ENCODE measurements at places on chromosomes 1 and 21.

GRCh38 chr1:44808063-44808937 is at the start of gene BTBD19:
Gene BTBD19, plus strand, starts transcription at chr1:44808523. Its CDS starts 298 bp downstream, at chr1:44808821.
- DNase-seq, result peak; percentile 65

GRCh38 chr1:160733898-160734297 is 5.1 kb upstream of the SLAMF7 start:
- no peak for DNase-seq

- no peak for DNase-seq
These were observed 152.3 kb downstream of the FCRL5 start for GRCh38 chr1:157399984-157400382.

DNA sequence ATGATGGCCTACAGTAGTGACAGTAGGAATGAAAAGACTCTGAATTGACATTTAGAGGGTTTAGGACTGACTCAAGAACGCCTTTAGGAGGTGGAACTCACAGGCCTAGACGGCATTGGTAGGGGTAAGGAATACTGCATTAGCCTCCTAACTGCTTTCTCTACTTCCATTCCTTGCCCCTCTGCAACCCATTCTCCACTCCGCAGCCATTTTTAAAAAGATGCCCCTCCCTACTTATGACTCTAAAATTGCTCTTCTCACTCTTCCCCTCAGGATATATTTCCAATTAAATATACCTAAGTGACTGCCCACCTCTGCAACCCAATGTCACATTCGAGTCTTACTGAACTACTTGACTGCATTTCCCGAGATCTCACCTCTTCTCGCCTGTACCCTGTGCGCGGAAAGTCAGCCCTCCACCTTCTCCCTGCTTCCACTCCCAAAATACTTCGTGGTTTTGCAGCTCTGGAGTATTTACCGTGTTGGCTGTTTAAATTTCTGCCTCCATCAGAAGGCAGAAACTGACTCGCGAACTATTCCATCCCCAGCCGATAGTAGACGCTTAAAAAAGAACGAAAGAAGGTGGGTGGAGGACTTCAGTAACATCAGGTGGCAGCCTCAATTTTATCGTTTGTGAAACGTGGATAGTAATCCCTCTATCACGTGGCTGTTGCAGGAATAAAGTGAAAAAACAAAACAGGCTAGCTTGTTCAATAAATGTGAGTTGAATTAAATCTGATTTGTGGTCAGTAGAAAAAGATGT is 1.1 kb upstream of the YBX1 start:
- DNase-seq, result no peak

GRCh38 chr1:228955691-228956090 is 220.4 kb downstream of the RHOU start:
- no peak for DNase-seq

DNA sequence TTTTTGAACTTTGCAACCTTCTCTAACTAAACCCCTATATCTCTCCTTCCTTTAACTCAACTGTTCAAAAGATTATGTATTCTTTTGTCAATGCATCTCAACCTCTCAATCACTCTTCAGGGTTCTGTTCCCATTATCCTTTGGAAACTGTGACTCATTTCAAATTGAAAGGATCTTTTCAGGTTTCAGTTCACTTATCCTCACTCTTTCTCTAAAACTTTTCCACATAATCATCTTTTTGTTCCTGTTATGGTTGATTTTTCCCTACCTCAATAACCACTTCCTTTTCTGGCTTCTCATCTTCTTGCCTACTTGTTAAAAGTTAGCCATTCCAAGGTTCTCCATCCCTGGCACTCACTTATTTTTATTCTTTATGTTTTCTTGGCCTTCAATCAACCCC is 56.2 kb upstream of the NUF2 start:
- no peak for DNase-seq

GRCh38 chr1:185776522-185776921 is 42.3 kb downstream of the HMCN1 start:
- no peak for DNase-seq

DNA sequence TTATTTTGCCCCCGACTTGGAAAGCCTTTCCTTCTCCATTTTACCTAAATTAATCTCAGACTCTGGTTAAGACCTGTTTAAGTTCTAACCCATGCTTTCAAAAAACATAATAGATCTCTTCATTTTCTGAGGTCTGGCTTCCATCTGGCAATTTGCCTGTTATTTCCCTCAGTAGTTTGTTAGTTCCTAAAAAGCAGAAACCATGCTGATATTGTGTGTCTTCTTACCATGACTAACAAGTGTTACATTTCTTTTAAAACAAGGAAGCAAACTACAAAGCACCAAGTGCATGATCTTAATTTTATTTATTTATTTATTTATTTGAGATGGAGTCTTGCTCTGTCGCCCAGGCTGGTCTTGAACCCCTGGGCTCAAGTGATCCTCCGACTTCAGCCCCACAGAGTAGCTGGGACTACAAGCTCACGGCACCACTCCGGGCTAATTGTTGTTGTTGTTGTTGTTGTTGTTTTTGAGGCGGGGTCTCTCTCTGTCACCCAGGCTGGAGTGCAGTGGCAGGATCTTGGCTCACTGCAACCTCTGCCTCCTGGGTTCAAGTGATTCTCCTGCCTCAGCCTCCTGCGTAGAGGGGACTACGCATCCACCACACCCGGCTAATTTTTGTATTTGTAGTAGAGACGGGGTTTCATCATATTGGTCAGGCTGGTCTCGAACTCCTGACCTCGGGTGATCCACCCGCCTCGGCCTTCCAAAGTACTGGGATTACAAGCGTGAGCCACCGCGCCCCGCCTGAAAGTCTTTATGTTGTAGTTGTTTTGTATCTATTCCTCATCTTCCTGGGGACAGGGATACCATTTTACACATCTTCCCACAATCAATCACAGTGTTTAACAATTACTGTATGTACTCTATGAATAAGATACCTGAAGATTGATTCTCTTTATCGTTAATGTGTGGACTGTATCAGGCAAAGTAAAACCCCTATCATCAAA is 1.3 kb upstream of the PATJ start:
- no peak for DNase-seq

- no peak for DNase-seq
These were observed 21.1 kb downstream of the NCF2 start for GRCh38 chr1:183569141-183569540.

GRCh38 chr1:217911908-217912307 is 280.8 kb downstream of the SPATA17 start:
- DNase-seq, result no peak

DNA sequence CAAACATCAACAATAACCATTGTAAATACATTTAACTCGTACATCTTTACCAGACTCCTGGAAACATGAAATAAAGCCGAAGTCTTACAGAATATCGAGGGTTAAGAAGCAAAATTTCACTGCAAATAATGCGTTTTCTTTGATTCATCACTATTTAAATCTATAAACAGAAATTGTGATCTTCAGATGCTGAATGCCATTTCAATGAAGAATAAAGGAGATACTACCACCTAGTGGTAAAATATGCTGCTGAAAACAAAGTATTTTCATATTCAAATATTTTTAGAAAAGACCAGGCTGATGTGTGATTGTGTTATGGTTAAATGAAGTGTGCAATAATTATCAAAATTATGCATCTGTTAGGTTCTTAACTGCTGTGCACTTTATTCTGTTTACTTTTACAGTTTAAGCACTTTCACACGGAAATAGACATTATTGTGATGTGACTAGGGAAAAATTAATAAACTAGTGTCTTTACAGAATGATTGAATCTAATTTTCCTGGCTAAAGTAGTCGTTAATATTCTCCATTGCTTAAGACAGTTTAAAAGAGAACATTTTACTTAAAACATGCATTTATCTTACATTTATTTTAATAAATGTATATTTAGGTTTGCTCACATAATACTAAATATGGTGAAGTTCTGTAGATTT is 1093.1 kb downstream of the MRPL39 start:
- no peak for DNase-seq

- no peak for DNase-seq
These were observed 56.8 kb upstream of the RBM15 start for GRCh38 chr1:110282395-110282794.

DNA sequence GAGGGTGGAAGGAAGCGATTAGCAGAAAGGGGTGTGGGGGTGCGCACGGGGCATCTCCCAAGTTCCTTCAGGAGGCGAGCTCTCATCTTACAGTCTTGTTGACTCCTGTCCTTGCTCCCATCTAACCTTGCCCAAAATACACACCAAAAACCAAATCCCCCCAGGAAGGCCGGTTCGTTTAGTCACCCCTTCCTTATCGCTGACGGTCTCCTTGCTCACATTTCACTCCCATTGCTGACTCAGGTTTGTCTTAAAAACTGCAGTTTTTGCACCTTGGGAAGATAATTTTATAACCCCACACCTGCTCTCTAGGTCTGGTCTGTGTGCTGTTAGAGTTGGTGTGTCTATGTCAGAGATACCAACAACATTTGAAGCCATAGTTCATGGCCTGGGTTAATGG is 68.1 kb upstream of the F3 start:
- no peak for DNase-seq

GRCh38 chr1:160759740-160760139 is 20.7 kb downstream of the SLAMF7 start:
- no peak for DNase-seq

DNA sequence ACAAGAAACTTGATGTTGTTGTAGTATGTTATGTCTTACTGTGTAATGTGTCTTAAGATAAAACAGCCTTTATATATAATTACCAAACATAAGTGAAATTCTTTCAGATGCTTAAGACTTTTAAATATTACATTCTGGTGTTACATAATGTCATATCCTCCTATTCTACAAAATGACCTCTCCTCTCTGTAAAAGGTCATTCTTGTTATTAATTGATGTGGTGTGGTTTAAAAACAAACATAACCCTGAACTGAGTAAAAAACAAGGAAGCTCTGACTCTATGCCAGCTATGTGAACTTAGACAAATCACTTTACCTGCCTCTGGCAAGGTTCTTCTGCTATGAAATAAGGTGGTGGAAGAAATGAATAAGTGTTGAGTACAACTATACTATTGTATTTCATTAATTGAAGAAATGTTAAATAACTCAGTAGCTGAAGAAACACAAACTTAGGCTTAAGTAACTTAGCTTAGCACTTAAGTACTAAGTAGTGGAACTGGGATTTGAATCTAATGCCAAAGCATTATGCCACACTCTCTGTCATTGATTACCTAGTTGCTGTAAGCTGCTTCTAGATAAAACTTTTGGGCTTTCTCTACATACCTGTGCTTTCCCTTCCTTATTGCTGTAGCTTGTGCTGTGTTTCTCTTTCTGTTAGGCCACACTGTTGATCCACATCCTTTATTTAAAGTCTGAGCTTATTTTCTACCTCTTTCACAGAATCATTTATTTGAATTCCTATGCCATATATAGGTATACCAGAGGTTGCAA is 859 bp upstream of the ANGPTL1 start:
- no peak for DNase-seq

GRCh38 chr1:10489291-10490055 is 14.7 kb downstream of the PEX14 start:
- no peak for DNase-seq

GRCh38 chr1:203621559-203622262 is 4.9 kb upstream of the ATP2B4 start:
- no peak for DNase-seq

DNA sequence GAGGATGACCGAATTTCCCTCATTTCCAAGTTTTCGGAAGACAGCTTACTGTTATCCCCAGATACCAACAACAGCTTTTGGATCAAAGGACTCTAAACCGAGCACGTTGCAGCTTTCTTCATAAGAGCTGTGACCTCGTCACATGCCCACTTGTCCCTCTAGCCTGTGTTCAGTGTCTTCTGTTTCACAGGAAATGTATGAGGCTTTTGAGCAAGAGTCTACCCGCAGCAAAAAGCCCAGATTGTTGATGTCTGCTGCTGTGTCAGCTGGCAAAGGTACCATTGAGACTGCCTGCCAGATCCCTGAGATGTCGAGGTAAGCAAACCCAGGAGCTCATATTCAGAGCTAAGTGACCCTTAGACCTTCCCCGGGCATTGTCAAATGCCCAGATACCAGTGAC is 24.1 kb downstream of the CHI3L2 start:
- no peak for DNase-seq

- DNase-seq, result no peak
These were observed 430.6 kb upstream of the DAB1 start for GRCh38 chr1:57854436-57854835.

DNA sequence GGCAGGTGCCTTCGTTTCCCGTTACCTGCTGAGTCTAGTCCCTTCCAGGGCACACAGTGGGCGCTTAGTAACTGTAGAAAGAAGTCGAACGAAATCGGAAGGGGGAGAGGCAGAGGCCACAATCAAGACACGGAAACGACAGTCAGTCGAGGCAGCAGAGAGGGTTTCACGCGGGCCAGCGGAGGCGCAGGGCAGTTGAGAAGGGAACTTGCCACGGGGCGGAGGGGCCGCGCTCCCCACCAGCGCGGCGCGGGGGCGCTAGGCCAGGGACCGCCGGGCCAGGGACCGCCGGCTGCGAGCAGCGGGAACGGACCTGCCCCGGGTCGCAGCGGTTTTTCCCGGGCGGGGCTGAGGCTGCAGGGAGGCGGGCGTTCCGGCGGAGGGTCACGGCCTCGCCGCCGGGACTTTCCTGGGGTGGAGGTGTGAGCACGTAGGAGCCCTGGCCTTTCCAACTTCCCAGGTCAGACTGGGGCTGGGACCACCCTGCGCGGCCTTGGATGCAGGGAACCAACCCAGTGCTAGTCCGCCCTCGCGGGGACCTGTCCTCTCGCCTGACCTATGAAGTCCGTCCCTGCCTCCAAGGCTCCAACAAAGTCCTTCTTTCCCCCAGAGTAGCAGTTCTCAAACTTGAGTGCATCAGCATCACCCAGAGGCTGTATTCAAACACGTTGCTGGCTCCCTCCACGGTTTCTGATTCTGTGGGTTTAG is 150.1 kb upstream of the FGGY start:
- DNase-seq, result peak; percentile 26

DNA sequence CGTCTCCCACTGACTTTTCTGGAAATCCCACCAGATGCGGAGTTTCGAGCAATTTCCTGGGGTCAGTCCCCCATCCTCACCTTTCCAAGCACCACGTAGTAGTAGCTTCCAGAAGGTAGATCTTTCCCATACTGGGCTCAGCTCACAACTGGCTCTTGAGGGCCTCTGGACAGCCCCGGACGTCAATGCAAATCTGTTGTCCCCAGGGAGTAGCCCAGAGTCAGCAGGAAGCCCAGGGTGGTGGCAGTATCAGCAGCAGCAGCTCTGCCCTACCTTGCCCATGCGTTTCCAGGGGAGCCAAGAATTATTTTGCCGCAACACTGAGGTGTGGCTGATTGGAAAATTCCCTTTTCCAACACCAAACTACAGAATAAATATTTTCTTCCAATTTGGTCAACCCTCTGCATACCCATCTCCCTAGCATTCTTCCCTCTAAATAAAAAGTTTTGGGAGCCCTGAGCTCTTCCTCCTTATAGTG is 70.3 kb downstream of the CD46 start:
- no peak for DNase-seq

DNA sequence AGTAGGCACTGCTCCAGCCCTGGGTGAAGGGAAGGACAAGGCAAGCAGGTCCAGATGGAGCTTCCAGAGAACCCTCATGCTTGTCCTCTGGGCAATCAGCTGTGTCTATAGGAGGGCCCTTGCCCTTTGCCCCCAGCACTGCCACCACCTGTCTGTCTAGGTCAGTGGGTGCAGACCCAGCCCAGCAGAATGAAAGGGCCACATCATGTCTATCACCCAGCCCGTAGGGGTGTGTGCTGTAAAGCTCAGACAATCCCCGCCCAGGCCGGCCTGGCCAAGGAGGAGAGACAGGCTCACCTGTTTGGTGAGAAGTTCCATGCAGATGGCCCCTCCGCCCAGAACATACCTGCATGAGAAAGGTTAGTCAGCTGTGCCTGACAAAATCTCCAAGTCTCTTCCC is 7.0 kb downstream of the UBE2Q1 start:
- no peak for DNase-seq

Measured in T-helper 1 cell (primary cell).